ENCODE measurements at places on chromosomes 2 and 18. TPM values are rescaled to one million over a fixed set of nuclear protein-coding genes. Genes with fewer than 3 reads are reported as not detected.

Gene SPOPL
- 9.5 TPM for total RNA-seq

Gene AGFG1
- total RNA-seq: 56.6 TPM

Gene KCNIP3
- total RNA-seq: 0.13 TPM

Gene ATP8B1
- total RNA-seq: 18.2 TPM

Gene PAX8
- total RNA-seq: under 0.01 TPM

Gene SERPINB10
- not detected for total RNA-seq

Gene AOX1
- total RNA-seq: 5.4 TPM

Gene KCNE4
- total RNA-seq: under 0.01 TPM

Gene PTPN4
- total RNA-seq: 27.1 TPM

Gene TTC21B
- 20.9 TPM for total RNA-seq

Gene SLC16A14
- 0.25 TPM for total RNA-seq

Gene BARD1
- 14.1 TPM for total RNA-seq

Gene CRYGC
- not detected for total RNA-seq

Gene TMEM178A
- 0.25 TPM for total RNA-seq

Gene PRSS56
- total RNA-seq: not detected

Gene ITGA4
- total RNA-seq: 0.90 TPM

Gene VIL1
- not detected for total RNA-seq

Gene CGREF1
- total RNA-seq: 5.1 TPM

Gene MRPL53
- 27.3 TPM for total RNA-seq

Gene RESP18
- not detected for total RNA-seq

Gene MOCOS
- total RNA-seq: 0.13 TPM

Gene PSTPIP2
- 0.63 TPM for total RNA-seq

Gene POTEC
- total RNA-seq: not detected

Gene SLC23A3
- total RNA-seq: 0.89 TPM

Gene ELOA2
- total RNA-seq: not detected

Gene DSG4
- total RNA-seq: not detected

Gene ABI2
- total RNA-seq: 30.8 TPM

Gene CPS1
- total RNA-seq: 0.51 TPM

Gene KHK
- total RNA-seq: 3.0 TPM

Gene SKA1
- total RNA-seq: 2.9 TPM
